CD4-positive, alpha-beta T cell treated with Interleukin-2 at 100 ng/mL for 4 hours (primary cell): ENCODE measurements at places on chromosomes 3 and 15.
A peak's percentile ranks its signal among the peaks of the same experiment; 100 is the strongest.

- no peak for DNase-seq
Observed at GRCh38 chr3:12287727-12288181, 1.1 kb upstream of the PPARG start.

- DNase-seq: no peak
Observed at GRCh38 chr15:75661100-75661755, 13.5 kb downstream of the SNX33 start.

DNA sequence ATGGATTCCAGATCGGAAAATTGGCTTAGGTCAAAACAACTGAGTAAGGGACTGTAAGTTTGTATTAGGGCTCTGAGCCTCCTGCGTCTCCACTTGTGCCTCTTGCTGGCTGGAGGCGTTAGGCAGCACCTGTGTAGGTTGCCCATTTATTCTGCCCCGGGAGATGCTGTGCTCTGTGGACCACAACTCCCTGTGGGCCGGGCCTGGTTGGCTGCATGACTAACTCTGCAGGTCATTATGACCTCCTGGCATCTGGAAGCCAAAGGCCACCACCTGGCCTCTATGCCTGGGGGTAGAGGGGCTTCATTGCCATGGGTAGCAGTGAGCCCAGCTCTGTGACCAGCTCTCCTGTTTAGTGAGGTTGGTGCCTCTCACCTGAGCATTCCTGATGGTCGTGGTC is 36.0 kb upstream of the BDH1 start:
- no peak for DNase-seq

GRCh38 chr3:131427226-131427625 is 45.7 kb downstream of the NUDT16 start:
- DNase-seq: no peak

DNA sequence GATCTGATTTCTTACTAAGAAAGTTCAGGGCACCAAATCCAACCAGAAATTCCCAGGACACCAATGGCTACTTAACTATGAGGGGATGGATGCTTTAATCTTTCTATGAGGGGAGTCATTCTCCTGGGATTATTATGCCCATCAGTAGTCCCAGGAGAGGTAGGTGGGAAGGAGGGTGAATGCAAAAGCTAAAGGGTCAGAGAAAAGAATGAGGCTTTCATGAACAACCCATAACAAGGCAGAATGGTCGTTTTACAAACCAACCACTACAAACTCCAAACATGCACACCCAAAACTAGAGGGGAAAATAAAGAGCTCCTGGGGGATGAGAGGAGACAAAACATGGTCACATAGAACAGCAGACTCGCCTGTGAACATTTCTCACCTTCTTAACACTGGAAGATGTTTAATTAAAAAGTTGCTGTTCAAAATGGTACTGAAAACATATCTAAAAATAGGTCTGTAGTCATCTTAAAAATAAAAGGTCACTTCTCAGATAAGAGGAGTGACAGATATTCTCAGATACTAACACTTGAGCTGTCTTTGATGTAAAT is 3.7 kb downstream of the STARD9 start:
- no peak for DNase-seq

DNA sequence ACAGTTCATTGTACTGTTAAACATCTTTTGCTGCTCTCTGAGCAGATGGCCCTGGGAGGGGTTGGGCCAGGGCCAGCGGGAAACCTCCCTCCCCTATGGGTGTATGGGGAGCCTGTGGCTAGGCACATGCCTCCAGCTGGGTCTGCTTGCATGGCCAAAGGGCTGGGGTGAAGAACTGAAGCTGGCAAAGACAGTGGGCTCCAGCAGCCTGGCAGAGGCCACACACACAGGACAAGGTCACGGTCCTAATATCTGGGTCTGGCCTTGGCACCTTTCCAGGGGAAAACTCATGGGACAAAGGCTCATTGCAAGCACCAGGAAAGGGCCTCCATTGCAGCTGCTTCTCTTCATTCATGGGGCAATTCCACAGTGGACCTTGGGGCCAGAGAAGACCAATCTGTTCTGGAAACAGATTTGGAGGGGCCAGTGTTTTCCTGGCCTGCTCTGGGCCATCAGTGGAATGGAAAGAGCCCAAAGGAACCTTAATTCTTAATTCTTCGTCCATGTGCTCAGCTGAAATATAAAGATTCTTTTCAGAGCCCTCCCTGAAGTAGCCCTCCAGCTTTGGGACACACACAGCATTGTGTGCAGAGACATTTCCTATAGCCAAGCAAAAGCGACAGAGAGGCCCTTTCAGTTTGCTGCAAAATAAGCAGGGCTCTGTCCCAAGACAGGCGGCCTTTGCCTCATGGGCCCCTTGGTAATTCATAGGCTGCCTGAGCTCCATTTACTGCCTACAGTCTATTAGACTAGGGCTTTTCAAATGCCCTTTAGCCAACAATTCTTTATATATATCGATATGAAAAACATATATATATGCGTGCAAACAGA is 11.3 kb upstream of the LIMD1 start:
- DNase-seq: no peak

DNA sequence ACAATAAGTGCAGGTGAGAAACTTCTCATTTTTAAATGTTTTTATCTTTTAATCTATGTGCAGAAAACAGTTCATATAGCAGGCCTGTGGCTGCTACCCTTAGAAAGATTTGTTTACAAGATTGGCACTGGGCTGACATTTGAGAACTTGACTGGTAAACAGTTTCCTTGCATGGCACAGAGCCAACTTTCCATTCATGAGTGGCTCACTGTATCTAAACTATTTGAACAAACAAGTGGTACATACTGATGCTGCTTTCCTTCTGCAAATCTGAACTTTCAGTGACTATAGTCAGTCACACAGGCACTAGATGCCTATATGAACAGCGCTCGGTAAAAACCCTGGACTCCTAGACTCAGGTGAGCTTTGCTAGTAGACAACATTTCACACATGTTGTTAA is 6.3 kb upstream of the GTPBP8 start:
- DNase-seq: peak; percentile 73

- peak; percentile 50 for DNase-seq
Observed at GRCh38 chr15:59997070-59997701, 6.9 kb upstream of the FOXB1 start.

- DNase-seq: no peak
Observed at GRCh38 chr3:171615281-171615680, 155.1 kb upstream of the TNIK start.

DNA sequence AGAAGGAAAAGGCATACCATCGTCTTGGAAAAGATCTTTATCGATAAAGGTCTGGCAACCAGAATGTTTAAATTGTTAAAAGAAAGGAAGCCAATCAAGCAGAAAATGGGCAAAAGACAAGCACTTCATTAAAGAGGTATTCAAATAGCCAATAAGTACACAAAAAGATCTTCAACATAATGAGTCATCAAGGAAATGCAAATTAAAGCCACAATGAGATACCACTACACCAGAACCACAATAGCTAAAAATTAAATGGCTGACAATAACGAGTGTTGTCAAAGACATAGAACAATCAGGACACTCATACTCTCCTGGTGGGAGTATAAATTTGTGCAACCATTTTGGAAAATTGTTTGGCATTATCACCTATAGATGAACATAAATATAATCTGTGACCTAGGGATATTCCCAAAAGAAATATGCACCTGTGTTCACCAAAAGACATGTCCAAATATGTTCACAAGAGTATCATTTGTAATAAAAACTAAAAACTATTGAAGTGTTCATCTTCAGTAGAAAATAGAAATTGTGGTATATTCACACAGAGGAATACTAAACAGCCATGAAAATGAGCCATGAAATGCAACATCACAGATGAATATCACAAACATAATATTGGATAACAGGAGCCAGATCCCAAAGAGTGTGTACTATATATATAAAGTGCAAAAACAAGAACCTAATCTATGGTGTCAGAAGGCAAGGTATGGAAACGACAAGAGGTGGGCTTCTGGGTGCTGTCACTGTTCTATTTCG is 14.4 kb upstream of the BTBD1 start:
- no peak for DNase-seq

GRCh38 chr3:13502791-13503060 is 22.6 kb downstream of the HDAC11 start:
- no peak for DNase-seq

DNA sequence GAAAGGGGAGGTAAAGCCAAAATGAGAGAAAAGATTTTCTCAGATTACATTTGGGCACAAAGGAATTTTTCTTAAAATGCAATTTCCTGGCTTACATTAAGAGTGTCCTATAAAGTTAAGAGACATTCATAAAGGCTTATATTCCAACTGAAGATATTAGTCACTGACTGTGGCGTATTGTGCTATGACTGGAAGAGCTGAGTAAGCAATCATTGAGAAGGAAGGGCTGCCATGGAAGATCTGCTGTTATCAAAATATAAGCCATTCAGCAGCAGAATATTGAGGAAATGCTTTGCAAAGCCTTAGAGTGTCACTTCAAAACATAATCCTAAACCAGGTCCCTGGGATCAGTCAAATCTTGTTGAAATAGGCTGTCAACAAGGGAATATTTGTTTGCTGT is 593.9 kb downstream of the TUSC7 start:
- DNase-seq: no peak

DNA sequence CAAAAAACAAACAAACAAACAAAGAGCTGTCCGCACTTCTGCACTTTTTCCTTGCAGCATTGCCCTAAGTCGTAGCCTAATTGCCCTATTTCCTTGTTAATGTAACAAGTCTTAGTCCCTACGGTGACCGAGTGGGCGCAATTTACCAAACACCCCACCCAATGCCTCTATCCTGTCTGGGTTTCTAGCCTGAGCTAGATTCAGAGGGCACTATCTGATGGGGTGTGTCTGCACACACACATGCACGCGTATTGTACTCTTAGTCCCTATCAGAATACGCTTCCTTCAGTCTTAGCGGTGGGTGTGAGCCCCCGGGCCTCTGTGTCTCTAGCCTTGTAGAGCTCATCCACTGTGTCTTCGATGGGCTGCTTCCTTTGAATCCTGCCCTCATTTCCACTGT is 125.9 kb upstream of the DLG1 start:
- no peak for DNase-seq

DNA sequence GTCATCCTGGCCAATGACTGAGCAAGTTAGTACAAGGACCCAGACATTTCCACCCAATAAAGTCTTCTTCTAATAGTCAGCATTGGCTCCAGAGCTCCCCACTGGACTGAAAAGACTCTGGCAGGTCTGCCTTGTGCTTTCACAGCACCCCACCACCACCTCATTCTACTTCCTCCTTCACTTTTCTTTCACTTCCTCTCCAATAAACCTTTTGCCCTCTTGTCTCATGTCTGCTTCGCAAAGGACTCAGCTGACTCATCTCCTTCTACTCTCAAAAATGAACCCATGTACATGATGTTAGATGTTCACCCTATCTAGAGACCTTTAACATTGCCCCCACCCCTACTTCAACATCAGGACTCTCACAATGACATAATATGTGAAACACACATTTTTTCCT is 181.0 kb upstream of the PPP2R3A start:
- no peak for DNase-seq

GRCh38 chr3:184508938-184509337 is 52.6 kb upstream of the EPHB3 start:
- no peak for DNase-seq

DNA sequence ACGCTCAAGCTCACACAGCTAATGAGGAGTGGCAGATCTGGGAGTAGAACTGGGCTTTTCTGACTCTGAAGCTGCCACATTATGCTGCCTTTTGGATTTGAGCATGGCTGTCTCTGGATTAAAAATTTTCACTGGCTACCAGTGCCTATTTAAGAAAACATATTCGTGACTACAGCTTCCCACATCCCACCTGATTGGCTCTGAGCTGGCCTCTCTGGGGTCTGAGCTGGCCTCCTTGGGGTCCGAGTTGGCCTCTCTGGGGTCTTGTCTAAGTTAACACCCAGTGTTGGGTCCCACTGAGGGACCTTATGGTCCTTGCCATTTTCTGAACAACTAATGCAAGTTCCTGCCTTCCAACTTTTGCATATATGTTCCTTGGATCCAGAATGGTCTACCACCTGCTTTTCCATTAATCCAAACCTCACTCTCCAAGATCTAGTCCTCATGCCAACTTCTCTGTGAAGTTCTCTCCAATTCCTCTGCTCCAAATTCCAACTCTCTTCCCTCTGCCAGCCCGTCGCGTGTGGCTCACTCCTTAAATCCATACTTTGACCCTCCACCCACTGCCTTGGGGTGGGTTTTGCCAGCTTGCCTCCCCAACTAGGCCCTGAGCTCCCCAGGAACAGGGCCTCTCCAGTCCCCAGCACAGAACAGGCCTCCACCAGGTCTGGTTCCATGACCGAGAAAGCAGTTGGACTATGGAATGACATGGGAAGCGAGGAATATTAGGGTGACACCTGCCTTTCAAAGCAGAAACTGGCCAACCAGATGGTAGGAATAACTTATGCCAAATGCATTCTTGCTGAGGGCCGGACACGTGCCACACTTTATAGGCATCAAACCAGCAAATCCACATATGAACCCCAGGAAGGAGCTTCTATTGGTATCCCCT is 42.5 kb downstream of the ATP2B2 start:
- no peak for DNase-seq

DNA sequence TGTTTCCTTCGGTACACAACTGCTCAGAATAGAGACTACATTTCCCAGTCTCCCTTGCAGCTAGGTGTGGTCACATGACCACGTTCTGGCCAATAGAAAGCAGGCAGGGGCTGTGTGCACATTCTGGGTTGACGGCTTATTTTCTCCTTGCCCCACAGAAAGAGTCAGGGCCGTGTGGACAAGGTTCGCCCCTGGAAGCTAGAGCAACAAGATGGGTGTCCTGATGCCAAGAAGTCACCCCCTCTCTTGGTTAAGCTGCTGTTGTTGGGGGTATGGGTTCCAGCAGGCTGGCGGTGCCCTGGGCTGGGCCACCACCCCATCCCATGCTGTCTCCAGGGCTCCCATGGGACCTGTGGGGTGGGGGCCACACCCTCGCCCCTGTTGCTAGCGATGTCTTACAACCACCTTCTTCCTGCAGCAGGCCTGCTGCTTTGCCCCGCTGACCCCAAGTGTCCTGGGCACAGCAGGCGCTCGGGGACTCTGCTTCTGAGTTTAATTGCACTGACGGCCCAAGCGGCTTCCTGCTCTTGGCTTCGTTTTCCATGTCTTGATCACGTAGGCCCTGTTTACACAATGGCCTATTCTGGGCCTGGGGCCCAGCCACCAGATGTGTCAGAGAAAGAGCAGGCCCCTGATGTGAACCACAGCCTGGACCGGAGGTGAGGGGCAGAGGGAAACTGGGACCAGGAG is 24.9 kb downstream of the ABTB1 start:
- peak; percentile 60 for DNase-seq

DNA sequence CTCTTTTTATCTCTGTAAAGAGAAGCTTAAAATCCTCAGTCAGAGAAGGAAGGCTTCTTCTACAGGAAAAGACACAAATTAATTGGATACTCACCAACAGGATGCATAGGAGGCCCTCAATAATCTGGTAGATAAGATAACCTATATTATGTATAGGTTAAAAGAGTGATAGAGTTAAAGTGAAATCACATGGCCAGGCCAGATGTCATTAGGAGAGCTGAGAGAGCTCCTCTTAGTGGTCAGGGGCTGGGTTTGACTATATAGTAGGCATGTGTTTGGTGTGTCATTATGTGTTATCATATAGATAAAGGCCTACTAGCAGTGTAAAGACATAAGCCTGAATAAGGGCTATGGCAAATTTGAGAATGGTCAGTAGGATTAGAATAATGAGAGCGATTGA is 479.3 kb downstream of the EPHA3 start:
- no peak for DNase-seq

- DNase-seq: no peak
Observed at GRCh38 chr3:37283011-37283410, 108.6 kb upstream of the LRRFIP2 start.

- DNase-seq: no peak
Observed at GRCh38 chr3:97259263-97259662, 444.9 kb downstream of the EPHA6 start.
